ENCODE measurements at places on chromosomes 13 and 19. TPM values are rescaled to one million over a fixed set of nuclear protein-coding genes. Genes with fewer than 3 reads are reported as not detected.

Gene RYR1
- 5.6 TPM for total RNA-seq

Gene HCST
- total RNA-seq: 0.25 TPM

Gene USHBP1
- total RNA-seq: not detected

Gene TIMM50
- total RNA-seq: 173 TPM

Gene RNF17
- not detected for total RNA-seq

Gene ZNF700
- total RNA-seq: 0.33 TPM

Gene EFNA2
- 2.1 TPM for total RNA-seq

Gene IL11
- total RNA-seq: 100 TPM

Gene ZNF441
- total RNA-seq: not detected

Gene NRTN
- total RNA-seq: 0.68 TPM

Gene KRTDAP
- total RNA-seq: not detected

Gene PRODH2
- total RNA-seq: 0.66 TPM

Gene STOML3
- total RNA-seq: not detected

Gene ZSCAN1
- not detected for total RNA-seq

Gene DMKN
- 27.3 TPM for total RNA-seq

Gene SH2D3A
- total RNA-seq: 13.3 TPM

Gene MEDAG
- 0.09 TPM for total RNA-seq

Gene NLRP7
- total RNA-seq: not detected

Gene FFAR1
- not detected for total RNA-seq

Gene SIGLECL1
- not detected for total RNA-seq

Gene PLIN5
- total RNA-seq: 0.11 TPM

Gene PRKCG
- total RNA-seq: 6.6 TPM

Gene TMEM38A
- 1.7 TPM for total RNA-seq

Gene MATK
- total RNA-seq: 1.1 TPM

Gene DNM2
- total RNA-seq: 53.4 TPM

Gene CFAP97D2
- not detected for total RNA-seq

Gene MIR17HG
- 1.5 TPM for total RNA-seq

Gene OR7D2
- total RNA-seq: not detected

Gene C1QTNF9B
- total RNA-seq: not detected

Gene ZNF493
- total RNA-seq: 0.07 TPM

Gene PTGER1
- total RNA-seq: not detected

Gene WDR88
- 0.16 TPM for total RNA-seq

Gene LILRA1
- not detected for total RNA-seq

Gene CRLF1
- total RNA-seq: 1.5 TPM

Gene VSTM2B
- not detected for total RNA-seq

Gene RRAS
- 110 TPM for total RNA-seq

Gene PSG6
- total RNA-seq: 0.13 TPM

Gene IL17D
- total RNA-seq: 1.0 TPM

Gene DUS3L
- 31.5 TPM for total RNA-seq

Gene GIPR
- 3.4 TPM for total RNA-seq

Gene DLEU7
- not detected for total RNA-seq

Gene CEACAM21
- not detected for total RNA-seq

Gene PRRG2
- 0.54 TPM for total RNA-seq

Gene SOX1
- not detected for total RNA-seq

Gene ZNF559
- 3.9 TPM for total RNA-seq

Gene PEAK3
- total RNA-seq: not detected

Gene ZNF556
- total RNA-seq: 0.21 TPM

All from A549 treated with DMSO at 1 μM for 4 hours (cell line).